Thoracic aorta (tissue), 2 donors: ENCODE measurements at places on chromosomes 13 and 19.

DNA sequence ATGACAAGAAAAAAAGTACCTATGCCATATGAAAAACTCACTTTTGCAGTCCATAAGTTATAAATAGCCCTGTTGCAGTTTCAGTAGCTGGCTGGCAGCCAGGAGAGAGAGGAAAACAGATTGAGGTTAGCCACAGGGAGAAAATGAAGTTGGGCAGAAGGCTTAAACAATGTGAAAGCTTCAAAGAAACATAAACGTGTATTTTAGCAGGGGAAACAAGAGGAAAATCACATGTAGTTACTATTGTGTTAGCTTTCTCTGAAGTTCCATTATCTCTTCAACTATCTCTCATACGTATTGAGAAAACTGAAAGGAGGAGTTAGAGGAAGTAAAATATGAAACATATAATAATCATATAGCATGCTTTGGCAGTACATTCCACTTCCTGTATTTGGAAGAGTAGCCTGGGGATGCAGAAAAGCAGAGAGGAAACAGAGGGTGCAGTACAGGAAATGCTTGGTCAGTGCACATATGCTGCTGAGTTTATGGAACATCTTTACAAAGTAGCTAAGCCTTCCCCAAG, 1551.1 kb downstream of the EFNB2 start:
- H3K27ac ChIP-seq = no peak overlapping the region
- H3K4me3 ChIP-seq = no peak overlapping the region
- H3K4me1 ChIP-seq = peaks cover 7% of the 10 kb centered on the region
- H3K27me3 ChIP-seq = no peaks in the 10 kb centered on the region
- H3K36me3 ChIP-seq = no peaks in the 10 kb centered on the region
- DNase-seq = no peak

DNA sequence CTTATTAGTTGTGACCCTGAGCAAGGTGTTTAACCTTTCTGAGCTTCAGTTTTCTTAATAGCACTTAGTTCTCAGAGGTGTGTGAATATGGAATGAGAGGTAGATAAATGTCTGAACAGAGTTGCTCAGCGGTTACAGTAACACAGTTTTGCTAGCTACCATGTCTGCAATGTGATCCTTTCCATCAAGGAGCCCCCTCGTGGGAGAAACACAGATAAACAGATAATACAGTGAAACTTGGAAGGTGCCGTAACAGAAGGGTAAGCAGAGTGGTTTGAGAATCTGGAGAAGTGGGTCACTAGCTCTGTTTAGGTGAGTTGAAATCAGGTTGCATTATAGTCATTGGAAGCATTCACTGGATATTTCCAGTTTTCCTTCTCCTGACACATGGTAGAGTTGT, 38.9 kb downstream of the IRS2 start:
- DNase-seq = no peak
- H3K4me1 ChIP-seq = no peaks in the 10 kb centered on the region
- no peak overlapping the region for H3K4me3 ChIP-seq
- H3K36me3 ChIP-seq = peaks cover 7% of the 10 kb centered on the region
- no peaks in the 10 kb centered on the region for H3K27me3 ChIP-seq

- no peak for DNase-seq
- no peak overlapping the region for H3K4me3 ChIP-seq
- H3K27me3 ChIP-seq = no peaks in the 10 kb centered on the region
- peaks cover 20% of the 10 kb centered on the region for H3K36me3 ChIP-seq
These were observed 14.4 kb upstream of the SLC25A42 start for GRCh38 chr19:19049406-19049805.

GRCh38 chr13:75764251-75764925, 128.3 kb downstream of the LMO7 start:
- peaks cover 9% of the 10 kb centered on the region for H3K4me1 ChIP-seq
- no peaks in the 10 kb centered on the region for H3K27me3 ChIP-seq
- H3K36me3 ChIP-seq = no peaks in the 10 kb centered on the region

DNA sequence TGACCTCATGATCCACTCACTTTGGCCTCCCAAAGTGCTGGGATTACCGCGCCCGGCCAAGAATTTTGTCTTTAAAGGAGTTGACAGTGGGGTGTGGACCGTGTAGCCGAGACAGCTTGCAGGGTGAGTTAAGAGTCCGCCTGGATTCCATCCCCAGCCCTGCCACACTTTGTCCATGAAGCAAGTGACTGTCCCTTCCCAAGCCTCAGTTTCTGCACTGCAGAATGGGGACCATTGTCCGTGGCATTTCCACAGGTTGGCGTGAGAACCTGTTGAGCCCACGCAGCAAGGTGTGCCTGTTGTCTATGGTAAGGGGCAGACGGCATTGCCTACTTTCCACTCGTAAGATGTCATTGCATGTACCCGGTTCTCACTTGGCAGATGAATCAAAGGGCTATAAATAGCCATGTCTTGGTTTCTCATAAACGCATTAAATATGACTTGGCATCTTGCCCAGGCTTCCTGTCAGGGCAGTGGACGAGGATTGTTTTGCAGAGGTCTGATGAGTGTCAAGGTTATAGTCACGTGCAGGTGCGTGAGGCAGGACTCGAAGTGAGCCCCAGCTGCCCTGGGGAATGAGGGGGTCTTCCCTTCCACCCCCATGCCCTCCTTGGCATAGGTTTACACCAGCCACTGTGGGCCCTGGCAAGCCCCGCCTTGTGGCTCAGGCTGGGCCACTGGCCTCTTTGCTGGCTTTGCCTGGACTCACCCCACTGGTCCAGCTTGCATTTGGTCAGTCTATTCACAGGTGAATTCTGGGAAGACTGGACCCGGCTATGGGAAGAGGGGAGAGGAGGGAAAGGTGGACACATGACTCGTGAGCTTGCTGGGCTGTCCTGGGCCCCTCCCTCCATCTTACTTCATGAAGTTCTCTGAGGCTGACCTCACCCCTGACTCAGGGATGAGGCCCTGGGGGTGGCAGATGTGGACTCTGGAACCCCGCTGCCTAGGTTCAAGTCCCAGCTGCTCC, 14.6 kb downstream of the FAM187B start:
- no peaks in the 10 kb centered on the region for H3K27me3 ChIP-seq
- DNase-seq = peak; percentile 31
- no peaks in the 10 kb centered on the region for H3K36me3 ChIP-seq
- peak overlapping the region; percentile 64 for H3K27ac ChIP-seq
- peak overlapping the region; percentile 47 for H3K4me3 ChIP-seq

DNA sequence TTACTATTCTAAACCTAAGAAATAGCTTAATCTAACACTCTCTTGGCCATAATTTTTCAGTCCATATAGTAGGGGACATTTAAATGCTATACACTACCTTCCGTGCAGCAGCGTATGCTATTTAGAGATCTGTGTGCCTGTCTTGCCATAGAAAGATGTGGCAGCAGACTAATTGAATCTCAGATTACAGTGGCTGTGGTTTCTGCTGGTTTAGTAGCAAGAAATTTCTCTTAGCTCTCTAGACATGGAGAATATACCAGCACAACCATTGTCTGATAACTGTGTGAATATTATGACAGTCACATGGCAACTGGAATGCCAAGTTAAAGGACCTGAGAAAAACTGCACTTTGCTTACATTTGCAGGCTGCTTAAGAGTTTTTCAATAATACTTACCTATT, 672.4 kb upstream of the MIR17HG start:
- no peaks in the 10 kb centered on the region for H3K27me3 ChIP-seq
- H3K27ac ChIP-seq = no peak overlapping the region
- no peak for DNase-seq
- no peaks in the 10 kb centered on the region for H3K4me1 ChIP-seq
- H3K4me3 ChIP-seq = no peak overlapping the region
- H3K36me3 ChIP-seq = no peaks in the 10 kb centered on the region

- H3K27me3 ChIP-seq = no peaks in the 10 kb centered on the region
- H3K4me3 ChIP-seq = no peak overlapping the region
- DNase-seq = no peak
- peaks cover 45% of the 10 kb centered on the region for H3K4me1 ChIP-seq
- H3K36me3 ChIP-seq = no peaks in the 10 kb centered on the region
- peak overlapping the region; percentile 41 for H3K27ac ChIP-seq
These were observed 5.7 kb downstream of the PAK4 start for GRCh38 chr19:39131255-39131755.

DNA sequence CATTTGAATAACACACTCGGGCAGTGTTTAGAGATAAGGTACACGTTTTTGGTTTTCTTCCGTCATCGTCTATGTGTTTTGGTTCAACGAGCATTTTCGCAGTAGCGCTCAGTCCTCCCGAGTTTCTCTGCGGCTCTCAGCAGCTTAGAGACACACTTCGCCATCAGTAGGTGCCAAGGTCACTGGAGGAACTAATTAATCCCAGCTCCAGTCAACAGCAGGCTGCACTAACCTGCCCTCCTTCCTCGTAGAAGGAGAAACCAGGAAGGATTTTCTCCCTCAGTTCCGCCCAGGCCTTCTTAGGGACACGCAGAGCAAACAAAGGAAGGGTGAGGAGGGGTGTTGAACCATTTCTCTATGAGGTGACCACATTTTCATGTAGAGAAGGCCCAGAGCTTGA, 12.6 kb downstream of the MBNL2 start:
- no peaks in the 10 kb centered on the region for H3K36me3 ChIP-seq
- peaks cover 68% of the 10 kb centered on the region for H3K4me1 ChIP-seq

GRCh38 chr13:23279321-23279720, 98.5 kb downstream of the SGCG start:
- H3K4me3 ChIP-seq = no peak overlapping the region
- no peaks in the 10 kb centered on the region for H3K36me3 ChIP-seq
- H3K27ac ChIP-seq = no peak overlapping the region
- no peaks in the 10 kb centered on the region for H3K4me1 ChIP-seq
- no peak for DNase-seq

DNA sequence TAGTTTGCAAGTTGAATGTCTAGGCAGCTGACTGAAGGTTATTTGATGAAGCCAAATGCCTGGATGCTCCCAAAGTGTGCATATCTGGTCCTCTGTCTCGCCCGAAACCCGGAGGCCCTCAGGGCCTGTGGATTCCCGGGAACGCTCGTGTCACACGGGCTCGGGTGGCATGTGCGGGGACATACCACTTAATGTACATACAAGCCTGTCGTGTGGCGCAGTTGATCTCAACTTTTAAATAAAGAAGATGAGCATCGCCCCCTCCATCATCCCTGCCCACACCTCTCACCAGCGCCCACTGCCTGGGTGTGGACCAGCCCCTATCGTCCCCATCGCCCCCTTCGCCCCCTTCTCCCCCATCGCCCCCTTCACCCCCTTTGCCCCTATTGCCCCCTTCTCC, 33.9 kb downstream of the ATP11A start:
- H3K4me3 ChIP-seq = no peak overlapping the region
- no peaks in the 10 kb centered on the region for H3K4me1 ChIP-seq
- H3K36me3 ChIP-seq = no peaks in the 10 kb centered on the region
- no peaks in the 10 kb centered on the region for H3K27me3 ChIP-seq
- no peak overlapping the region for H3K27ac ChIP-seq
- no peak for DNase-seq

- H3K36me3 ChIP-seq = no peaks in the 10 kb centered on the region
- H3K27me3 ChIP-seq = no peaks in the 10 kb centered on the region
- H3K4me1 ChIP-seq = no peaks in the 10 kb centered on the region
- no peak overlapping the region for H3K27ac ChIP-seq
These were observed 7.7 kb downstream of the TECR start for GRCh38 chr19:14536926-14537692.

DNA sequence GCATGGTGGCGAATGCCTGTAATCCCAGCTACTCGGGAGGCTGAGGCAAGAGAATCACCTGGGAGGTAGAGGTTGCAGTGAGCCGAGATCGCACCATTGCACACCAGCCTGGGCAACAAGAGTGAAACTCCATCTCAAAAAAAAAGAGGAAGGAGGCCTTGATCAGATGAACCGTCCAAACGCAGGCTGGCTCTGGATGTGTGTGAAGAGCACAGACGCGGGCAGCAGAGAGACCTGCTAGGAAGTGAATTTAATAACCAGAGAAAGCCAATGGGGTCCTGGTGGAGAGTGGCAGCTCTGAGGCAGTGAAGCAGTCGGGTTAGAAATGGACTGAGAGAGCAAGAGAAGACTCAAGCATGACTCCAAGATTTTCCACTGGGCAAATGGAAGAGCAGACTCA, 136.5 kb downstream of the RNF17 start:
- no peak overlapping the region for H3K27ac ChIP-seq
- peaks cover 6% of the 10 kb centered on the region for H3K36me3 ChIP-seq
- H3K4me1 ChIP-seq = no peaks in the 10 kb centered on the region
- no peaks in the 10 kb centered on the region for H3K27me3 ChIP-seq

- H3K4me1 ChIP-seq = no peaks in the 10 kb centered on the region
- no peak for DNase-seq
- no peak overlapping the region for H3K4me3 ChIP-seq
- H3K27me3 ChIP-seq = no peaks in the 10 kb centered on the region
These were observed 53.1 kb downstream of the ZNF254 start for GRCh38 chr19:24140099-24140498.

- H3K36me3 ChIP-seq = peaks cover 17% of the 10 kb centered on the region
- no peak overlapping the region for H3K27ac ChIP-seq
- H3K4me3 ChIP-seq = no peak overlapping the region
- no peaks in the 10 kb centered on the region for H3K27me3 ChIP-seq
- DNase-seq = no peak
These were observed 12.5 kb downstream of the AP2S1 start for GRCh38 chr19:46838160-46838559.

DNA sequence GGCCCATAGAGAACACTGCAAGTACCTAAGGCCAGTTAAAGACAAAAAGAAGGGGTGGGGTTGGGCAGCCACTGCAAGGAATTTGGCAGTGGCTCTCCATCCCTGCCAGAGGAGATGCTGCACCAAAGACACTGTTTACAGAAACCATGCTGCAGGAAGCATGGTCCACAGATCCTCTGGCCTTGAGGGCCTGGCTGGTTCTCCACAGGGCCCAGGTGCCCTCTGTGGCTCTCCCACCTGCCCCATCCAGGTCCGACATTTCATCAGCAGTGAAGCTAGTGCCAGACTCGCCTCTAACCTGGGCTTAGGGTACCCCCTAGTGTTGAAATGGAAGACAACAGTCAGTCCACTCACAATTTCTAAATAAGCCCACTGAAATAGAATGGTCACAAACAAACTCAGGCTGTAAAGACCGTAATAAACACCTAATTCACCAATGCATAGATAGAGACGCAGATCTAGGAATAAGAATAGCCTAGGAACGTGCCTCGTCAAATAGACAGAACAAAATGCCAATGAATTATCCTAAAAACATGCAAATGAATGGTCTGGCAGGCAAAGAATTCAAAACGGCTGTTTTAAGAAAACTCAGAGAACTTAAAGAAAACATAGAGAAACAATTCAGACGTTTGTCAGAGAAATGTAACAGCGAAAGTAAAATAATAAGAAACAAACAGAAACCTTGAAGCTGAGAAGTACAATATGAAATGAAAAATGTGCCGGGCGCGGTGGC, 23.3 kb downstream of the LYPD4 start:
- no peaks in the 10 kb centered on the region for H3K36me3 ChIP-seq
- no peaks in the 10 kb centered on the region for H3K27me3 ChIP-seq
- H3K4me1 ChIP-seq = no peaks in the 10 kb centered on the region
- DNase-seq = no peak
- no peak overlapping the region for H3K27ac ChIP-seq

GRCh38 chr13:111668451-111668850, 348.0 kb downstream of the TEX29 start:
- no peaks in the 10 kb centered on the region for H3K36me3 ChIP-seq
- H3K4me1 ChIP-seq = no peaks in the 10 kb centered on the region
- no peak overlapping the region for H3K4me3 ChIP-seq
- H3K27ac ChIP-seq = no peak overlapping the region
- no peaks in the 10 kb centered on the region for H3K27me3 ChIP-seq
- no peak for DNase-seq
